ENCODE measurements at places on chromosomes 12 and 14.
A peak's percentile ranks its signal among the peaks of the same experiment; 100 is the strongest.

DNA sequence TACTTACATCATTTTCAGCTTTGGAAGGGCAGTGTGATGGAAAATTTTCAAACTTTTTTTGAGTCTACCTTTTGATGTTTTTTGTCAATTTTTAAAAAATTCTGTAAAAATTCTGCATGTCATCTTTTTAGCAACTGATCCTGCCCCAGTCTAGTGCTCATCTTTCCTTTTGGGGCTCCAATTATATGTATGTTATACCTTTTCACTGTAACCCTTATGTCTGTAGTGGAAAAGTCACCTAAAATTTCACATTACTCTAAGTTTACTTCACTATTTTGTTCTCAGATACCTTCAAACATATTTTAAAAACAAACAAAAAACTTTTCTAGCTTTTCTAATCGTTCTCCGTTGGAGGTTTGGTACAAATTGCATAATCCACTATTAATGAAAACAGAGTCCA lies 32.5 kb upstream of the MYRFL start:
- no peak for DNase-seq

GRCh38 chr14:28671425-28671824 lies 95.2 kb upstream of the FOXG1 start:
- no peak for DNase-seq

DNA sequence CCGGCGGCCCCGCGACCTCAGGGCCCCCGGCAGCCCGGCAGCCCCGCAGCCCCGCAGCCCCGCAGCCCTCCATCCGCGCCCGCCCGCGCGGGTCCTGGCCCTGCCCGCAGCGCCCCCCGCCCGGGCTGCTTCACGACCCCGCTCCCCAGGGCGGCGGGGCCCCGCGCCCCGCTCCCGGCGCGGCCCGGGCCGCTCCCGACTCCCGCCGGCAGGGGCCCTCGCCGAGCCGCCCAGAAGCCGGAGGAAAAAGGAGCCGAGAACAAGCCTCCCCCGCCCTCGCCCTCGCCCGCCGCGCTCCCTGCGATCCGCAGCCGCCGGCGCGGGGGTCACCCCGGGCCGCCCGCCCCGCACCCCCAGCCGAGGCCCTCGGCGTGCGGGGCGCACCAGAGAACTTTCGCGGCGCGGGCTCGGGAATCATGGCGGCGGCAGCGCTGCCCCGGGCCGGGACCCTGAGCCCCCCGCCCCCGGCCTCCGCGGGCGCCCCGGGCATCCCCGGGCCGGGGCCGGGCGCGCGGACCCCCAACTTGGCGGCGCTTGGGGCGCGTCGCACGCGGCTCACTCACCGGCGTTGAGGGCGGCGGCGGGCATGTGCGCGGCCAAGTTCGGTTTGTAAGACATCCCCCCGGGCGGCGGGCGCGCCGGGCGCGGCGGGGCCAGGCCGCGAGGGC lies 521 bp downstream of the CDK2AP1 start:
- peak; percentile 82 for DNase-seq

- no peak for DNase-seq
Measured at GRCh38 chr14:92954933-92955332, 32.0 kb downstream of the CHGA start.

DNA sequence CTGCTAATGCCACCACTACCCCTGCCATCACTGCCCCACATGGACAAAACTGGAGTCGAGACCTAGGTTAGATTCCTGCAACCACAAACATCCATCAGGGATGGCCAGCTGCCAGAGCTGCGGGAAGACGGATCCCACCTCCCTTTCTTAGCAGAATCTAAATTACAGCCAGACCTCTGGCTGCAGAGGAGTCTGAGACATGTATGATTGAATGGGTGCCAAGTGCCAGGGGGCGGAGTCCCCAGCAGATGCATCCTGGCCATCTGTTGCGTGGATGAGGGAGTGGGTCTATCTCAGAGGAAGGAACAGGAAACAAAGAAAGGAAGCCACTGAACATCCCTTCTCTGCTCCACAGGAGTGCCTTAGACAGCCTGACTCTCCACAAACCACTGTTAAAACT lies 7.1 kb upstream of the OAS2 start:
- peak; percentile 74 for DNase-seq

DNA sequence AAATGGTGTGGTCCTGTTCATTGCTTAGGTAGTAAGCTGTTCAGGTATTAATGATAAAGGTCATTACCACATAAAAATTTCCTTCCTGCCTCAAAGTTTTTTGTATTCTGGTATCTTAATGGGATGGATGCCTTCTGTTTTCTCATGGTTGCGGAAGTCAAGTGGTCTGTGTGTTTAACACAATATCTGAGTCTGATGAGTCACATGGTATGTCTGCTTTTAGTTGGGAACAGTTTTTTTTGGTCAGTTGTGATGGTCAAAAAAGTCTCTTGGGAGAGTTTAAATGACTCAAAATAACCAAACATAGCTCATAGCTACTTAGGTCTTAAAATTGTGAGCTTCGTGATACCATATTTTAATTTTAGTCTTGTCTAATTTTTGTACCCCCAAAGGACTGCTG lies 40.7 kb downstream of the STK38L start:
- DNase-seq, result no peak

- no peak for DNase-seq
Measured at GRCh38 chr12:124518051-124518932, 49.1 kb downstream of the NCOR2 start.

DNA sequence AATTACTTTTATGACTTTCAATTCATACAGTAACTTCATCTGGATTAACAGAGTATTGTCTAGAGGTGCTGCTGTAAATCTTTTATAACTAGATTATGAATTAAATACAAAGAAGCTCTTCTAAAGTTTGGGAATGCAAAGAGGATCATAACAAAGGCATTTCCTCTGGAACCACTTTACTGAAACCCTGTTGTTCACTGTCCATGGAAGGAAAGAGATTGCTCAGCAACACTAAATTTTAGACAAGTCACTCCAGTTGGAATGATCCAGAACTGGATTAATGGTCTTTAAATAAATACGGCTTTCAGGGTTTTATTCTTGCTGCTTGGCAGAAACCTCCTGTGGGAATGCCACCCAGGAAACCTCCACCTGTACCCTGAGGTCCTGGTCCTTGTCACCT lies 250.6 kb downstream of the KSR2 start:
- DNase-seq, result no peak

DNA sequence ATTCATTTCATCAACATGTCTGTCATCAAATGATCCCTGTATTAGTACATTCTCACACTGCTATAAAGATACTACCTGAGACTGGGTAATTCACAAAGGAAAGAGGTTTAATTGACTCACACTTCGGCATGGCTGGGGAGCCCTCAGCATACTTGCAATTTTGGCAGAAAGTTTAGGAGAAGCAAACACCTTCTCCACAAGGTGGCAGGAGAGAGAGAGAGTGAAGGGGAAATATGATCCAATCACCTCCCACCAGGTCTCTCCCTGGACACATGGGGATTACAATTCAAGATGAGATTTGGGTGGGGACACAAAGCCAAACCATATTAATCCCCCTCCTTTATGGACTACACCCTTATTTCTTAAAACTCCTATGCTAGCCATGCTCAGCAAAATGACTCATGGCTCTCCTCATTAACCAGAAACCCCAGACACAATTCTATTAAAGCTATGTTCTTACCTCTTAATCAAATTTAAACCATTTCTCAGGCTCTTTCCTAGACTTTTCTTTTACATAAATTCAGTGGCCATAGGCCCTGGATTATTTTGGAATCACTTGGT lies 932.3 kb downstream of the FLRT2 start:
- DNase-seq, result peak; percentile 24

DNA sequence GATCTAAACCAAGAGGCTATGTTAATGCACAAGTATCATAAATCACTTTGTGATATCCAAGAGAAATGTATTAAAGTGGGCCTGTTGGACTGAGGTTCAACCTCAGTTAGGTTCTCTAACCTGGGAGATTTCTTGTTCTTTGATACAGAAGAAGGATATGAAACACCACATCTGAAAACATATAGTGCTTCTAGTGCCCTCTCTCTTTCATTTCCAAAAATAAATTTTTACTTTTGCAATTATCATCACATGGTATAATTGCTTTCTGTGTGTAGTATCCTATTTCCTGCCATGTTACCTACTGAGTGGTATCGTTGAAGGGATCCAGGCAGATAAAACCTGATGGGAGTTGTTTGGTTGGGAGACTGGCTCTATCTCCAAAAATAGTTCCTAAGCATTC lies 264.9 kb downstream of the CCER1 start:
- DNase-seq, result no peak

DNA sequence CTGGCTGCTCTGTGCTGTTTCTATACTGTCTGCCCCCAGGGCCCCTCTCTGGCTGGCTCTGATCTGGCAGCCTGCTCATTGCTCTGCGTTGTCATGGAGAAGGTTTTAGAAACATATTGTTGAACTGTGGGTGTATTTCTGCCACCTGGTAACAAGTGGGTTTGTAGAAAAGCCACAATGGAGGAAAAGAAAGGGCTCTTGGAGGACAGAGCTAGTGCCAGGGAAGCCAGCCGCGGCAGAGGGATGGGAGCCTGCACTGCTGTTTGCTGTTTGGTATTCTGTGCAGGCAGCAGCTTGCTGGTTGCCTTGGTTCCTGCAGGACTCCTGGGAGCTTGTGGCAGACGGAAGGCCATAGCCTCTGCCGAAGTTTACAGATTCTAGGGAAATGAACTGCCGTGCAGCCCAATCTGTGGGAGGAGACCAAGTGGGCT lies 15.1 kb downstream of the CCDC177 start:
- DNase-seq, result no peak

DNA sequence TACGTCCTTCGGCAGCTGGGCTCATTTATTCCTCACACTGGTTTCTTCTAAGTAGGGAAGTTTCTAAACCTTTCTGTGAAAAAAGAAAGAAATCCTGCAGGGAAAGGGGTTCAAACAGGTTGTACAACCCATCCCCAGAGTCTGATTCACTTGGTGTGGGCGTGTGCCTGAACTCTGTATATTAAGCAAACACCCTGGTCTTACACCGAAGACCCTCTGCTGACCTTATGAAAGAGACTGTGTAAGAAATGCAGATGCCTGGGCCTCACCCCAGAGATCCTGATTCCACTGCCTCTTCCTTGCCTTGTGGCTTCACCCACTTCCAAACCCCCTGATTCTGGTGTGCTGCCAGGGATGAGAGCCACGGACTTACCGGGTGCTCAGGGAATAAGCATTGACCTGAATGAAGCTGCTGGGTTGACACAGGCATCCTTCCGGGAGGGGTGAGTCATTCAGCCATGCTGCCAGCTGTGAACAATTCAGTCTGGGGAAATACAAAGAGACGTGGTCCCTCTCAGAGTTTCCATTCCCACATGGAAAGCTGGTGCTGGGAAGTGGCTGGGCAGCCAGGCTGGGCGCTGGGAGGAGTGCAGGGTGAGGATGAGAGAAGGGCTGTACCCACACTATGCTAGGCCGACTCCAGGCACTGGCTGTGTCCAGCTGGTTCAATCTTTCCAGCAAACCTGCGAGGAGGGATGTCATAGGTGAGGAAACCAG lies 26.5 kb upstream of the ACTN1 start:
- no peak for DNase-seq

GRCh38 chr14:52268279-52269061 lies 972 bp downstream of the PTGDR start:
- DNase-seq, result no peak

- peak; percentile 55 for DNase-seq
Measured at GRCh38 chr14:21917699-21918436, 244.2 kb upstream of the OR4E1 start.

DNA sequence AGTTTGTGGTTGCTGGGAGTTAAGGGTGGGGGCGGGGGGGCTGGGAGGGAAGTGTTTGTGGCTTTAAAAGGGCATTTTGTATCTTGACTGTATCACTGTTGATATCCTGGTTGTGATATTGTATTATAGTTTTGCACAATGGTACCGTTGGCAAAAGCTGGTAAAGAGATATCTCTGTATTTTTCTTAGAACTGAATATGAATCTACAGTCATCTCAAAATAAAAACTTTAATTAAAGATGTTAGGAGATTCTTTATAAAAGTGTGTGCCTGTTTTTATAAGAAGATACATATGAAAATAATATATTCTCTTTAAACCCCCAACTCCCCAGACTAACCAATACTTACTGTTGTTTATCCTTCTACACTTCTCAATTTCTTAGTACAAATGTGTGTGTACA lies 43.2 kb downstream of the TTC6 start:
- DNase-seq, result no peak

- DNase-seq, result no peak
Measured at GRCh38 chr12:120515496-120515895, 13.5 kb downstream of the COQ5 start.

Measured in RPMI8226 (cell line).